Epithelial cell of prostate (primary cell): ENCODE measurements at places on chromosomes 3 and 15.

DNA sequence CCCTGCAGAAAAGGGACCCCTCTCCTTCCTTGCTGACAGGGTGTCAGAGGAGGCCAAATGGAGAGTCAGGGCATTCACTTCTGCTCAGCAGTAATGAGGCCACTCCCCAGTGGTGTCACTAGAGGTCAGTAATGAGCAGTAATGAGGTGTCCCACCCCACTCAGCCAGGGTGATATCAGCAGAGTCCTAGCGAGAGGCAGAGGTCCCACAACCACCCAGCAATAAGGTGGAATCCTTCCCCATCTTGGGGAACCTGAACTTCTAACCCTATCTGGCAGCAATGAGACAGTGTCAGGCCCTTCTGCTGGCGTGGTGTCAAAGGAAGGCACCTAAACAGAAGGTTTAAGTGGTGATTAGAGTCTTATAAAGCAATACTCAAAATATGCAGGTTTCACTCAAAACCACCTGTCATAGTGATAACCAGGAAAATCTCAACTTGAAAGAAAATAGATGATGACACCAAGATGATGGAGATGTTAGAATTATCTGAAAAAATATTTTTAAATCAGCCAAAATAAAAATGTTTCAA is 12.9 kb downstream of the OCA2 start:
- no peak for DNase-seq

- DNase-seq, result peak; percentile 79
Observed at GRCh38 chr3:177810162-177810623, 612.9 kb upstream of the TBL1XR1 start.

DNA sequence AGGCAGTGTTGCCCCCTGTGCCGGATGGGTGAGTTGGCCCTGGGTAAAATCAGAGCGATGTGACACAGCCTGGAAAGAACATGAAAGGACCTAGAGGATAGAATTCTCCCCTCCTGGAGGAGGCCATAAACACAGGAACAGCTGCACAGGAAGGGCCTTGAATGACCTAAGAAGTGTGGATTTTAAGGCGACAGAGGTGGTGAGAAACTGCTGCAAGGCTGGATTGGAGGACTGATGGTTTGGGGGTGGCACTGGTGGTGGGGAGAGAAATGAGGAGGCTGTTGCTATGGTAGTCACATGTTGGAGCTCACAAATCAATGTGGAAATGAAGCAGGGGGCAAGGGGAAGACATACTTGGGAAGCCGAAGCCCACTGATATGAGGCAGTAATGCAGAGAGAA is 13.8 kb downstream of the XIRP1 start:
- DNase-seq, result no peak

GRCh38 chr15:34435658-34436057 is 1.9 kb downstream of the GOLGA8A start:
- no peak for DNase-seq

GRCh38 chr3:52188556-52188955 is 9.4 kb upstream of the ALAS1 start:
- no peak for DNase-seq

- no peak for DNase-seq
Observed at GRCh38 chr3:123627673-123628670, 43.1 kb upstream of the HACD2 start.

GRCh38 chr3:27639271-27639670 is 82.9 kb downstream of the EOMES start:
- DNase-seq, result no peak

DNA sequence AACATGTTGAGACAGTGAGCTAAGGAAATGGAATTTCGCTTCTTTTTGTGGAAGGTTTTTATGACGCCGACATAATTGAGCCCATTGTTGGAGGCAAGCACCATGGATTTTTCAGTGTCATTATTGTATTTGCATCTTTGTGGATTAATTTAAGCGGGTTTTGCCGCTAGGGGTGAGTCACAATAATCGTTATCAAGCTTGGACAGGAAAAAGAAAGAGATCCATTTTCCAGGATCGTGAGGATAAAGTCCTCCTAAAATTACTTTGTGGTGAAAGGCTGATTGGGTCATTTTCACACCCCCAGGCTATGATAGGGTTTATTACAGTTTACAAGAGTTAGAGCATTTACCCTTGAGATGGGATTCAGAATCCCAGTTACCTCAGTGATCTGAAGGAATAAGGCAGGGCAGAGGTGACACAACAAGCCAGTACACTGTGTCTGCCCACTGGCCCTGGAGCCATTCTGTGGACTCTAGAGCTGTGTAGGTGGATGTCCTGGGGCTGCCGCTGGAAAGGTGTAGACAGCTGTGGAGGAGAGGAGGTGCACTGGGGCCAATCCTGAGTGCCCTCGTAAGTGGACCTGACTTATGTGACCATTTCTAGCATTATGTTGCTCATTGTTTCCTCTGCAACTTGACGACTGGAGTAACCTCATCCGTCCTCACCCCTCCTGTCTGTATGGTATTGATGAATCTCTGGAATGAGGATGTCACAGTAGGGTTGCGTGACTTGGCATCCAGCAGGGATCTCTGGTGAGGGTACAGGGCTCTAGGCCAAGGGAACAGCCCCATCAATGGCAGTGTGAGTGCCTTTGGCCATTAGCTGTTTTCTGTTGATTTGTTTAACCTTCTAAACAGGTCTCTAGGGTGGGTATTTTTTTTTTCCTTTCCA is 370.1 kb downstream of the LRTM1 start:
- no peak for DNase-seq

DNA sequence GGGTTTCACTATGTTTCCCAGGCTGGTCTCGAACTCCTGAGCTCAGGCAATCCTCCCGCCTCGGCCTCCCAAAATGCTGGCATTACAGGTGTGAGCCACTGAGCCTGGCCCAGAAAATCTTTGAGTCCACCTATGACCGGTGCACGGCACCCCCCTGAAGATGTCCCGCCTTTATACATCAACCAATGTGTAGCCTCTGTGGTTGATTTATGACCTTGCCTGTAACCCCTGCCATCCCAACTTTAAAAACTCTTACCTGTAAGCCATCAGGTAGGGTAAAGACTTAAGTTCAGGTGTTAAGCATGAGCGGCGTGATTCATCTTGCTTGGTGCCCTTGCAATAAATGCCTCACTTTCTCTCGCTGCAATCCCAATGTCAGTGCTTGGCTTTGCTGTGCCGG is 14.5 kb upstream of the CTSH start:
- DNase-seq, result no peak

GRCh38 chr3:78368636-78369345 is 1328.9 kb downstream of the ROBO2 start:
- no peak for DNase-seq

GRCh38 chr3:122295266-122296062 is 29.6 kb upstream of the CSTA start:
- no peak for DNase-seq

DNA sequence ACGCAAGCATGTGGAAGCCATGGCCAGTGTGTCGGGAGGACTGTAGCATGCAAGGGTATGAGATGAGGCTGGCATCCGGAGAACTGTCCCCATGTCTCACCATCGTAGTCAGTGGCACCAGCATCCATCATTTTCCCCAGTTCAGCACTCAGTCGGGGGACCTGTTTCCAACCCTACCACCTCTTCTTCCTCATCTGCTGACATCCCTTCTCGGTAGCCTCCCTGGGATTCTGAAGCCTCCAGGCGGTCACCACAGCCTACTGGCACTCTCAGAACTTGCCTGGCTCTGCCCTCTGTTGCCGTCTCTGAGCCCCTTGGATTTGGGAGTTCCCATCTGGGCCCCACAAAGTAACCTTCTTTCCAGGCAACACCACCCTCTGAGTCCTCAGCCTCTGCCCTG is 131.1 kb upstream of the ABHD17C start:
- no peak for DNase-seq

DNA sequence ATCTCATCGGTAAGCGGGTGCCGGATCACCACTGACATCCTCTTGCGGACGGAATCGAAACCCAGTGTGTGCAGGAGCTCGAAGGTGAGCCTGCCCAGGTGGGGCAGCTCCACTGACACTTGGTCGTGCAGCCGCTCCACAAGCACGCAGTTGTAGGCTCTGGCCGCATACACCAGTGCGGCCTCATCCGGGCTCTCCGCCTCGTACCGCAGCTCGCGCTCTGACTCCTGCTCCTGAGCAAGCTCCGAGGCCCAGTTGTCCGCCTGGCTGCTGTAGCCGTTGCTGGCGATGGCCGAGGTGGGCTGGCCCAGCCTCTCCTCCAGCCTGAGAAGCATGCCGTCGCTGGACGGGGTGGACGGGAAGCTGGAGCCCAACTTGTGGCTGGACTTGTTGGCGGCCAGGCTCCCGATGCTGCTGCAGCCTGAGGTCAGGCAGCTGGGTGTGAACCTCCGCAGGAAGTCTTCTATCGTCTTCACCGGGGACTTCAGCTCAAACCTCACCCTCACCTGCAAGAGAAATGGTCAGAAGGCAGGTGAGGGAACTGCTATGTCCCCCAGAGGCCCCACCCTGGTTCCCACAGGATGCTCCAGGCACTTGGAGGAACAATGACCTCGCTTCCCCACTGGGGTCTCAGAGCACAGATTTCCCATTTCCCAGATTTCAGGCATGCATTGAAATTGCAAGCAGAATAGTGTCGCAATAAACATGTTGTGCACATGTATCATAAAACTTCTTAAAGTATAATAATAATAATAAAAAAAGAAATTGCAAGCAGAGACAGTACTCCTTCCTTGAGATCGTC is 149.2 kb downstream of the ATP10A start:
- no peak for DNase-seq

- DNase-seq, result no peak
Observed at GRCh38 chr3:184386047-184386806, 6.4 kb downstream of the CHRD start.

GRCh38 chr15:97129674-97130073 is 799.2 kb downstream of the NR2F2 start:
- no peak for DNase-seq

GRCh38 chr15:54820098-54820497 is 376.6 kb downstream of the RSL24D1 start:
- no peak for DNase-seq

GRCh38 chr3:59880717-59881116 is 830.9 kb upstream of the CFAP20DC start:
- no peak for DNase-seq

GRCh38 chr15:64894395-64895056 is 17.2 kb upstream of the ANKDD1A start:
- DNase-seq, result no peak

DNA sequence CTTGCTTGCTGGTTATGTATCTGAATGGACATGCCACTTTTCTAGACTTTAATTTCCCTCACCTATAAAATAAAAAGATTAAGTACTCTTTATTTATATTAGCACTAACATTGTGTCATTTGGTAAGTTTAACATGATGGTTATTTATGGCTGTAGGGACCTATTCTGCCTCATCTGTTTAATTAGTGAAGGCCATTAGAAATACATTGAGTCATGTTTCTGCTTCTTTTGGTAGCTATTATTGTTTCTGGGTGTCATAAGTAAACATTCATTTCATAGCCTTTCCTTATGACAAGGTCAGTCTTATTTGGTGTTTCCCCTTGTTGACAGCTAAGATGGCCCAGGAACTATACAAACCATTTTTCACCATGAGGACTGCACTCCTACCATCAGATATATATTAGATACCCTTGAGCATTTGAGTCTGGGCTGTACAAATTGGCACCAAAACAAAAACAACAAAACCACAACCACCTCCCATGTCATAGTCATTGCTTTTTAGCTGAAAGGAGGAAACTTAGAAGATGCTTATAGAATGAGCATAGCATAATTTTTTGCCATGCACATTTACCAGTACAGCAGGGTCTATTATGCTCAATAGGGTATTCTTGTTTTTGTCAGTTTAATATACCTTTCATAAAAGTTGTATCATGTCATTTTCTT is 39.3 kb downstream of the SRP14 start:
- DNase-seq, result no peak

DNA sequence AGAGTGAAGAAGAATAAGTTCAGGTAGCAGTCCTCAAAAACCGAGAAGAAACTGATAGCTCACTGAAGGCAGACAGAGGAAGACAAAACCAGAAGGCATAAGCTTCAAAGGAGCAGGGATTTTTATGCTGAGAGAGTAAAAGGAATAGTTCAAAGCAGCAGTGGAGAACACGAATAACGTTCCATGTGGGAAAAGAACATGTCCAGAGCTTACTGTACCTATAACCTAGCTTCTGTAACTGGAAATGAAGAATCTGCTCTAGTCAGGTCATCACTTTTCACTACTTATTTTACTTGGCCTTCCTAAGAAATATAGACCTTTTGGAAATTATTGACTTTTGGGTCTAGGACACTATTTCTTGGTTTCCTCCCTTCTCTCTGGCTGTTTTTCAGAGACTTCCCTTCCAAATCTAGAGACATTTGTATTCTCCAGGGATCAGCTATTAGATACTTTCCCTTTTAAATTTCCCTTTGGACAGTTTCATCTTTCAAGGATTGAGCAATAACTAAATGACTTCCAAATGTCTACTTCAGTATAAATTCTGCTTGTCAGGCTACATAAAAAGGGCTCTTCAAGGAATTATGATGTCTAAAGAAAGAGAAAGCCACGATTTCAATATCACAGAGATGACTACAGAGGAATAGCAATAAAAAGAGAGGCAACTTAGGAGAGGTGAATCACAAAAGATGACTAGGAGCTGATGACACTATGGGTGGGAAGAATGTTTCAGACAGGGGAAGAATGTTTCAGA is 46.7 kb downstream of the UBE3A start:
- peak; percentile 6 for DNase-seq

GRCh38 chr3:71118436-71118835 is 465.1 kb downstream of the FOXP1 start:
- no peak for DNase-seq
